ENCODE measurements at places on chromosomes 6 and 20.

DNA sequence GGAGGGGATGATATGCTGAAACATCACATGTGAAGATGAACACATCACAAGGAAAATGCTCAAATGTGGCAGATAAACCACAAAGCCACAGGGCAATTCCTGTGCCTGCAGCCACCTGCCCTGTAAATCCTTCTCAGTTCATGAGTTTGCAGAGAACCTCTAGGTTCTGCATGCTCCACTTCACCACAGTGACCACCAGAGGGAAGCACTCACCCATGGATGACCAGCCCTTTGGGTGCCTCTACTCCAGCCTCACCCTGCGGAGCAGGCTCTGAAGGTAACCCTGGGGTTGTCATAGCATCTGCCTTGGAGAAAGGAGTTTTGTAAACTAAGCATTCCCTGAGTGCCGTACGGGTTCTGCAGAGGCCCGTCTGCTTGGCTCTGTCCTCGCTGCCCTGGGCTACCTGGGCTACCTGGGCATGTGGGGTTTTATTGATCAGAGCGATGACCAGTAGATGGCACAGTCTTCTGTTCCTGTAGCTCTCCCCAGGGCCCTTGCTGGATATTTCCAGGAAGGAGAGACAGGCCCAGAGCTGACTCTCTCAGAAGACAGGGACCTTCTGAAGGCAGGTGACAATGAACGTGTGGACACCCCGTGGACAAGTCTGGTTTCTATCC lies 31.7 kb upstream of the CST1 start:
- no peak for DNase-seq

- no peak for DNase-seq
These were observed 93.6 kb upstream of the NFATC2 start for GRCh38 chr20:51636123-51636522.

DNA sequence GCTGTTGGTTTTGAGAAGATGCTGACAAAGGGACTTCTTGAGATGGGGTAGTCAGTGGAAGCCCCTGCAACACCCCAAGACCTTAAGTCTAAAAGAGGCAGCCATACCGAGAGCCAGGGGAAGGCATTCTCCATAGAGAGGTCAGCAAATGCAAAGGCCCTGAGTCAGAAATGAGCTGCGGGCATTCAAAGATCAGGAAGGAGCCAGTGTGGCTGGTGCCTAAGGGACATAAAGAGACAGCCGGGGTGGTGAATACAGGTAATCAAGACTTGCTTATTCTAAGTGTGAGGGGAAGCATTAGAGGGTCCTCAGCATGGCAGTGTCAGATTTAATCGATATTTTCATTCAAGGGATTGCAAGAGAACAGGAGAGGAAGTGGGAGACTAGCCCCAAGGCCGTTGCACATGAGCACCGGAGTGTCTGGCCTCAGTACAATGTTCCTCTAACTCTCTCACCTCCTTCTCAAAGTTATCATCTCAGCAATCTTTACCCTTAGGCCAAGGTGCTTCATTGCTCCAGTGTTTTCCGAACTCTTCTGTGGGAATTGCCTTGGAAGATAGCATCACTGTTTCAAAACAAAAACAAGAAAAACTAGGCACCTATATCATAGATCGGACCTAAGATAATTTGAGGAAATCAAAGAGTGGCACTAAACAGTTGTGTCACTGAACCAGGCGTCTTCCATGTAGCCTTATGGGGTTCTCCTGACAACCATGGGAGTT lies 173.2 kb downstream of the DOK5 start:
- DNase-seq: no peak

- DNase-seq: no peak
These were observed 189.1 kb upstream of the TCF21 start for GRCh38 chr6:133699741-133700385.

GRCh38 chr6:28712982-28713381 lies 187.3 kb downstream of the GPX5 start:
- DNase-seq: no peak
